ENCODE measurements at places on chromosomes 16 and 17.

- DNase-seq = no peak
These were observed at the start of gene SLC5A10 for GRCh38 chr17:18951941-18952842. Gene SLC5A10 (plus strand): TSS chr17:18952165. CDS start chr17:18952206, 41 bp downstream.

- no peak for DNase-seq
These were observed 7.5 kb downstream of the SLC13A2 start for GRCh38 chr17:28480799-28481571.

GRCh38 chr16:10188236-10188635 is 6.0 kb upstream of the GRIN2A start:
- no peak for DNase-seq

DNA sequence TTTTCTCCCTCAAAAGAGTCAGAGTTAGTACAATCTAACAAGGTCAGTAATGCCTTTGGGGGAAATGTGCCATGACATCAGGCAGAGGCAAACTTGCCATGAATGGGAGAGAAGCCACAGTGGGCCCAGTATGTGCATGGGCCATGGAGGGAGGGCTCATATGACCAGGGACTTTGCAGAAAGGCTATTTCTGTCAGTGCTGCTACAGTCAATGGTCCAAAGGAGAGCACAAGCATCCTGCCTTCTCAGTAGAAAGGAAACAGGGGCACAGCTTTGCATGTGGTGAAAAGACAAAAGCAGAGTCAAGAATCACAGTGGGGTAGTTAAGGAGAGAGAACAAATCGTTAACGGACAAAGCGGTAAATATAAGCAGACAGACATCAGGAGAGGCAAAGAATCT is 11.2 kb upstream of the CORO6 start:
- no peak for DNase-seq

- no peak for DNase-seq
These were observed 1.4 kb upstream of the TENT4B start for GRCh38 chr16:50151756-50152155.

DNA sequence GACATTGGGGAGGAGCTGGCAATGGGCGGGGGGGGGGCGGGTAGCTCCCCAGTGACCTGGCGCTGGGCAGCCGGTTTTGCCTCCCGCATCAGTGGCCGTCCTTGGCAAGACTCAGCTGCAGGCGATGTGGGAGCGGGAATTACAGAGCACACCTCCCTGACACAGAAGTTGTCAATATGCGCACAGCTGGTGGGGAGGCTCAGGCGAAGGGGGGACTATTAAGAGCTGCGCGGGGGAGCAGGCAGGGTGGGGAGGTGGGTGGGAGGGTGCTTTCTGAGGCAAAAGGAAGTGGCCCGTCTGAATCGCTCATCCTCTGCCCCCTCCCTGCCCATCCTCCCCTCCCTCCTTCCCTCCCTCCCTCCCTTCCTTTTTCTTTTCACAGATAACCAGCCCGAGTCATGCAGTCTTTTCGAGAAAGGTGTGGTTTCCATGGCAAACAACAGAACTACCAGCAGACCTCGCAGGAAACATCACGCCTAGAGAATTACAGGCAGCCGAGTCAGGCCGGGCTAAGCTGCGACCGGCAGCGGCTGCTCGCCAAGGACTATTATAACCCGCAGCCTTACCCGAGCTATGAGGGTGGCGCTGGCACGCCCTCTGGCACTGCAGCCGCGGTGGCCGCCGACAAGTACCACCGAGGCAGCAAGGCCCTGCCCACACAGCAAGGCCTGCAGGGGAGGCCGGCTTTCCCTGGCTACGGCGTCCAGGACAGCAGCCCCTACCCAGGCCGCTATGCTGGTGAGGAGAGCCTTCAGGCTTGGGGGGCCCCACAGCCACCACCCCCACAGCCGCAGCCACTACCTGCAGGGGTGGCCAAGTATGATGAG is 44.0 kb downstream of the SREBF1 start:
- no peak for DNase-seq

- DNase-seq = no peak
These were observed 11.9 kb downstream of the MAP3K3 start for GRCh38 chr17:63634163-63634562.

- no peak for DNase-seq
These were observed 25.6 kb downstream of the PIEZO1 start for GRCh38 chr16:88759245-88759975.

DNA sequence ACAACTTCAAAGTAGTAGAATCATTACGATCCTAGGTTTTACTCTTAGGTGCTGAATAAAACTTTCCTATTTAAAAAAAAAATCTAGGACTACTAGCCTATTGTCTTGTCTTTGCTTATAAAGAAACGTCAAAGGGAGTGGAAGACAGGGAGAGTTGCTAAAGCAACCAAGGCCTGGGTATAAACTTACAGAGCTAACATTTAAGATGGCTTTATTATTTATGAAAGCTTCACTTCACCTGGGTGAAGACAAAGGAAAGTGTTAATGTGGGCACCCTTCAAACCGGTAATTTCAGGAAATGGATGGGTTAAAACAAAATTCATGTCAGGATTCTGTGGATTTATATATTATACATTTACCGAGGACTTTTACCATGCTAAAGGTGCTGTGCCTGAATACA is 2.5 kb downstream of the DUSP14 start:
- no peak for DNase-seq

DNA sequence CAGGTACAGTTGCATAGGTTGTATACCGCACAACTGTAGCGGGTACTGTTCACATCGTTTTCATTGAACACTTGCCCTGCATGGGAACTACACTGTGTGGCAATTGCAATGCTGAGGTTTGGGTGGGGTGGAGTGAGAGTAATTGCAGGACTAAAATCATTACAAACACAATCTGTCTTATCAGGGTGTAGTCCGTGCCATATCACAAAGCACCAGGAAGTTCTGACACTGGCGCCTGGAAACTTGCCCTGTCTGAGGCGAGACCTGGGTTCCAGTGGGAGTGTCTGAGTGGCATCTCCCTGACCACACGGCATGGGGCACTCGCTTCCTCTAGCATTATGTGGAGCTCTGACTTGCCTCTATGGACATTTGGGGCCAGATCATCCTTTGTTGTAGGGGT is 153.4 kb downstream of the RGS9 start:
- DNase-seq = no peak

- no peak for DNase-seq
These were observed 26.3 kb downstream of the MARCHF10 start for GRCh38 chr17:62781831-62782251.

- DNase-seq = no peak
These were observed 49.3 kb upstream of the SLC12A3 start for GRCh38 chr16:56815721-56816120.

- DNase-seq = no peak
These were observed 31.5 kb downstream of the ZFHX3 start for GRCh38 chr16:73016488-73016830.

DNA sequence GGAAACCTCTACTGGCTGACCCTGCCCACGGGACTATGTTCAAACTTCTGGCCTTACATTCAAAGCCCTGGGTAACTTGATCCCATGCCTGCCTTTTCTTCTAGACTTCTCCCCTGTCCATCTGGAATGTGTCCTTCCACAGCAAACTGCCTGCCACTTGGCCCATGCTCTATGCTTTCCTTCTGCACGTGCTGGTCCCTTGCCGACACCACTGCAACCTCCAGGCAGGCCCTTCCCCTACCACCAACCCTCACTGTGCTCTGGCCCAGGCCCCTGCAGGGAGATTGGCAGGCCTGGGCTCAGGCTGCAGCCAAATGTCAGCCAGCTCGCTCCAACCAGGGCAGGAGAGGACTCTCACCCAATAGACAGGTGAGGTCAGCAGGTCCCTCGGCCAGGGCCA is 11.0 kb downstream of the HSD11B2 start:
- no peak for DNase-seq

GRCh38 chr17:64920026-64920418 is 744 bp upstream of the LRRC37A3 start:
- DNase-seq = no peak

GRCh38 chr16:78205506-78205905 is 106.1 kb downstream of the WWOX start:
- no peak for DNase-seq

GRCh38 chr17:70375406-70375805 is 206.1 kb downstream of the KCNJ2 start:
- no peak for DNase-seq

GRCh38 chr17:82570277-82570676 is 50.7 kb downstream of the FOXK2 start:
- DNase-seq = no peak

DNA sequence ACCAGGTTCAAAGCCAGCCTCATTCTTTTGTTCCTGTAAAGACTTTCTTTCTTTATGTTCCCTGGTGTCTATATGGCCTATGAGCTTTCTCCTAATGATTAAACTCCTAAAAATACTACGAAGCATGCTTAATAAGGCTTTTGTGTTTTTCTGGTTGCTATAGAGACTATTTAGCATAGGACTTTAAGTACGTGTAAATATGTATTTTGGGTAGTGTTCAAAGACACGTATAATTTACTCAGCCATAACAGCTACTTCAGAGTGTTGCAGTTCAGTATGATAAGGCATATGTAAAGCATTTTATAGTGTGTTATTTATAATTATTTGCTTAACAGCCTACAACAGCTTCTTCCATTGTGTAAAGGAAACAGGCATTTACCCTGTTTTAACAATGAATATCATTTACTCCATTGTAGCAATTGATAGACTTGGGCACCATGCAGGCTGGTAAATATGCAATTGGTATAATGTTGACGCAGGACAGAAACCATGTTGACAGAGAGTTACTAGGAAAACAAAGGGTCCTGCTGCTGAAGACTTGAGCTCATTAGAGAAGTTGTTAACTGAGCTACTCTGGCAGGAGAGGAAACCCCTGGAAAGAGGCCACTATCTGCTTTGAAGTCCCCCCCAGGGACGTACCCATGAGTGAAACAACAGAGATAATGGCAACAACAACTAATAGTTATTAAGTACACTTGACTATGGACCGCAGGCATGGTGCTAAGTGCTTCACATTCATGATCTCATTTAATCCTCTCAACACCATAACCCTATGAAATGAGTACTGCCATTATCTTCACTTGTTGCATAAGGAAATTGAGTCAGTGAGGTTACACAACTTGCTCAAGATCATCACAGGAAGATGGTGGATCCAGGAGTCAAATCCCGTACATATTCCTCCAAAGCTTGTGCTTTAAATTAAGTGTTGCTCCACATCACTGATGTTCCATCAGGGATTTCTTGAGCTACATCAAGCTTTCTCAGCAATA is 342.2 kb upstream of the DYNLRB2 start:
- DNase-seq = no peak

Measured in stimulated activated CD4-positive, alpha-beta T cell treated with anti-CD3 and anti-CD28 coated beads, Interleukin-1b, Interleukin-23, amount 100 ng/mL, for 1 hour (primary cell).